ENCODE measurements at places on chromosomes 1 and 21.
A peak's percentile ranks its signal among the peaks of the same experiment; 100 is the strongest.

DNA sequence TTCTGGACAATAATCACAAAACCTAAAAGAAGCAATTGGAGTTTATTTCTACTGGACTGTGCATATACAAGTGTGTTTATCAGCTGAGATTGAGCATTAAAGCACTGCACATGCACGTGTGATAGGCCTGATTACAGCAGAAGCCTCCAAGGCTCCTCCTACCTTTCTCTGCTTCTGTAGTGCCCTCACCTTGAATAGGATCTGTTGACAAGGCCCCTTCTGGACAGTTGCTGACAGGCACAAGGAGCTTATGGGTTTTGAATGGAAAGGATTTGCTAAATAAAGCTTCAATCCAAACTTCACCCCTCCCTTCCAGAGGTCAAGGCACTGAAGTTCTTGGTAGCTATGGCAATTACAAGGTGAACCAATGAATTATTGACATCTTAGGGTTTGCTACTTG lies 7.9 kb upstream of the SGIP1 start:
- no peak for DNase-seq

DNA sequence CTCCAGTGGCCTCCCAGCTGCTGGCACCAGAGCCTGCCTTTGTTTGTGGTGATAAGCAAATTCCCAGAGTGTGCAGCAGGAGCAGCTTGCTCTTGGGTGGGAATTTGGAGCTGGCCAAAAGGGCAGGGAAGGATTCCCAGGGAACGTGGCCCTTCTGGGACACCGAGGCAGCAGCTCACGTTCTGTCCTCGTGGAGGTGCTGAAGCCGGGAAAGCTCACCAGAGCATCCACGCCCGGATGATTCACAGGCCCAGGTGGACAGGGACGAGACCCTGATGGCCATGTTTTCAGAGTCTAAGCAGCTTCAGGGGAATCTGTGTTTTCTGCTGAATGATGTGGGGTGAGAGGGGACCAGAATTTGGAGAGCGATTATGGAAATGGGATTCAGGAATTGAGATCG lies 19.1 kb upstream of the KLHDC7A start:
- DNase-seq = no peak

GRCh38 chr1:36494971-36495370 lies 12.3 kb upstream of the CSF3R start:
- no peak for DNase-seq

- DNase-seq = no peak
Observed at GRCh38 chr21:38756746-38757145, 49.0 kb upstream of the ETS2 start.

DNA sequence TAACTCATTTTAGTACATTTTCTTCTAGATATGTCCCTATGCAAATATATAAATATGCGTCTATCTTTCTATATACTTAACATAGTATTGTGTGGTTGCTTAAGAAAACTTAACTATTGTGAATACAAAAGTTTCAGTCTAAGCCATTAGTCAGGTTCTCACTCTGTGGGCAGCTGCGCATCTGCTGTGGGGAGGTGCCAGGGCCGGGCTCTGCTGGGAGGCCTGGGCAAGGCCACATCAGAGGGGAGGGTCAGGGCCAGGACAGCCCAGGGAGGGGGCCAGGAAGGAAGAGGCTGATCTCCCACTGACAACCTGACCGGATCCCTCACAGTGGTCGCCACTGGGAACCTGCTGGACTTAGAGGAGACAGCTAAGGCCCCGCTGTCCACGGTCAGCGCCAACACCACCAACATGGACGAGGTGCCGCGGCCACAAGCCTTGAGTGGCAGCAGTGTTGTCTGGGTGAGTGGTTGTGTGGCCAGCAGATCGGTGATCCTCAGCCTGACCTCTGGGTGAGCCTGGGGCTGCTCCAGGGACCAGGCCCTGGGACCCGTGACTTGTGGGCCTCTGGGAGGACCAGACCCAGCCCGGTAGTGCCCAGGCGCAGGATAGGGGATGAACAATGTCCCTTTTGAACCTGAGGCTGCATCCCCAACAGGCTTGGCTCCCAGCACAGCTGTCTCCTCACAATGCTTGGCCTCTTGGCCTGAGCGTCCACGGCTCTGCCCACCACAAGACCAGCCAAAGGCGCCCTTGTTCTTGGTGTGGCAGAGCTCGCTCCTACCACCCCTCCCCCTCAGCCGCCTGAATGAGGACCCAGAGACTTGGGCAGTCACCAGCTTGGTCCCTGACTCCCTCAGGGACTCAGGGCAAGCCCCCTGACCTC lies 20.2 kb downstream of the LDLRAP1 start:
- no peak for DNase-seq

DNA sequence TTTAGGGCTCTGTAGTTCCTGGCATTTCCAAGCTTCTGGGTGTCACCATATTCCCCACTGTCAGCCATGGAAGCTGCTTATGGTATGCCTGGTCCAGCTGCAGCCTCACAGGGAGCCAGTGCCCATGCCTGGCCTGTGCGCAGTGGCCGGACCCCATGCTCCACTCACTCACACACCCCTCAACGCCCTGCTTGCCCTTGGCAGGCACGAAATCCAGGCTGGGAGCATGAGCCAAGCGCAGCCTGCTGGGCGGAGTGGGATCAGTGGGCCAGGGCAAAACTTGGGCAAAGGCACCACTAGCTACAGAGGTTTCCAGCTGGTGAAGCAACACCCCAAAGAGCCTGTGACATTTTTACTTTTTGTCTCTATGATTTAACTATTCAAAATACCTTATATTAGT lies 520.4 kb downstream of the RWDD3 start:
- DNase-seq = no peak

DNA sequence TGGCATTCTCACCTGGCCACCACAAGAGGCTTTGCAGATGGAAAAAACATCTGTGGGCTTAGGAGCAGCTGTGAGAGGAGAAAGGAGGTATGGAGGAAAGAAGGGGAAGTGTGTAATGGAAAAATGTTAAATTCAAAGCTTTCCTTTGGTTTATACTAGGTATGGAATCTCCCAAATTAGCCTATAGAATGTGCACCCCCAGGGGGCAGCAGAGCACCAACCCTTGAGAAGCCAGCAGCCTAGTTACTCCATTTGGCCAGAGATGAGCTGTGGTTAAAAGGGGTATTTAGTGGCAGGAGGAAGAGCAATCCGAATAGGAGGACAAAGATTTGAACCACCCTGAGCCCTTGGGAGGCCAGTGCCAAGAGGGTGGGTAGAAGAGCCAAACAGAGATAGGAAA lies 97.5 kb upstream of the CTTNBP2NL start:
- peak; percentile 52 for DNase-seq

DNA sequence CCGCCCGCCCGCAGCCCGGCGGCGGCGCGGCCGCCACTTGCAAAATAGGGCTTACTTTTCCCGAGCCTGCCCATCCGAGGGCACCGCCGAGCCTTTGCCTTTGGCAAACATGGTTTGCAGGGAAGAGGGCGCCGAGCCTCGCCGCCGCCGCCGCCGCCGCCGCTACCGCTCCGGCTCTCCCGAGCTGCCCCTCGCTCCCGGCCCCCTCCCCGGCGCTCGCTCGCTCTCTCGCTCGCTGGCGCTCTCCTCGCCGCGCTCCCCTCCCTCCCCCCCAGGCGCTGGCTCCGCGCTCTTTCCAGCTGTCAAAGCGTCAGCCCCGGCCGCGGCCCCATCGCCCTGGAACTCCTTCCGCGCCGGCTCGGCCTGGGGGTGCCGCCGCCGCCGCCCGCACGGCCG lies 298 bp downstream of the SSBP3 start:
- no peak for DNase-seq

GRCh38 chr1:45765999-45766792 lies 15.7 kb upstream of the IPP start:
- no peak for DNase-seq

- DNase-seq = no peak
Observed at GRCh38 chr1:207815913-207816291, 64.0 kb downstream of the CD46 start.

DNA sequence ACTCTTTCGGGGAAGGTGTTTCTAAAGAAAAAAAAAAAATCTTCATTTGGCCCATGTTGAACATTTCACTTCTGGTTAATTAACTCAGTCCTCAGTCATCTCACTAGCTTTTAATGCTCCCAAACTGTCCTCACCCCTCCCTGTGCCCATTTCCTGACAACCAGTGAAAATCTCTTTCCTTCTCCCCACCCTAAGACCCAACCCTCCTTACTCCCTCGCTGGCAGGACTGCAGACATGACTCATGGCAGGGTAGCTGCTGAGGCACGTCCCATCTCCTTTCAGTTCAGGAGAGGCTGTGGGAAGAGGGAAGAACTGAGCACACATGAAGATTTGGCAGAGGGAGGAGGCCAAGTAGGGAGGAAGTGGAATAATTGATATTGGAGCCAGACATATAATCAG lies 12.6 kb downstream of the PKP1 start:
- no peak for DNase-seq

- no peak for DNase-seq
Observed at GRCh38 chr1:6301526-6301925, 40.6 kb upstream of the GPR153 start.

GRCh38 chr1:245110406-245110805 lies 44.4 kb upstream of the KIF26B start:
- no peak for DNase-seq

GRCh38 chr21:46056450-46056903 lies 41.4 kb upstream of the COL6A2 start:
- DNase-seq = no peak

- DNase-seq = no peak
Observed at GRCh38 chr1:8365661-8366362, 47.9 kb downstream of the SLC45A1 start.

GRCh38 chr1:160200786-160201185 lies 4.4 kb upstream of the PEA15 start:
- no peak for DNase-seq

GRCh38 chr1:5776035-5776550 lies 216.1 kb downstream of the NPHP4 start:
- no peak for DNase-seq

DNA sequence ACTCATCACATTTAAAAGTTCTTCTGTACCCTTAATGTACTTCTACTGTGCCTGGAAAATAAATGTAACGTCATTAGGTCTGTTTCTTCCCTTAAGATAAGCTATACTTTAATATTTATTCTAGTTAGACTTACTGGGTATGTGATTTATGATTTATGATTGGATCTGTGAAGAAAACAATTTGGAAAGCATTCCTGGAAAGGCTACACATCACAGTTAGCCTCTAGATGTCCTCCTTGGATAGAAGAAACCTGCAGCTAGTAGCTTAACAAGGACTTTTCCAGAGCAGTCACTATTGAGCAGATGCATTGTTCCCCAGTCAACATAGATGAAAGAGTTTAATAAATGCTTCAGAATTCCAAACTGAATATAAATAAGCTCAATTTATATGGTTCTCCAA lies 22.2 kb upstream of the ABL2 start:
- DNase-seq = no peak

- no peak for DNase-seq
Observed at GRCh38 chr1:238001818-238002217, 111.1 kb upstream of the ZP4 start.

DNA sequence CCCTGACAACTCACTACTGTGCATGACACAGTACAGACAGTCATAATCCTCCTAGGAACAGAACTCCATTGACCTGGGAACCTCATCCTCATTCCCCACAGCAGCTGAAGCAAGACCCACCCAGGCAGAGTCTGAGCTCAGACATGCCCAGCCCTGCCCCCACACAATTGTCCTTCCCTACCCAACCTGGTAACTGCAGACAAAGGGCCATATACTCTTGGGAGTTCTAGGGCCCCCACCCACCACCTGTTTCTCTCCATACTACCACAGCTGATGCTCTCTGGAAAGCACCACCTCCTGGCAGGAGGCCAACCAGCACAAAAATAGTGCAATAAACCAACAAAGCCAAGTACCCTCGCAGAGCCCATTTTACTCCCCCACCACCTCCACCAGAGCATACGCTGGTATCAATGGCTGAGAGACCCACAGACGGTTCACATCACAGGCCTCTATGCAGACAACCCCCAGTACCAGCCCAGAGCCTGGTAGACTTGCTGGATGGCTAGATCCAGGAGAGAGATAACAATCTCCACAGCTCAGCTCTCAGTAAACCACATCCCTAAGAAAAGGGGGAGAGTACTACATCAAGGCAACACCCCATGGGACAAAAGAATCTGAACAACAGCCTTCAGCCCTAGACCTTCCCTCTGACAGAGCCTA lies 159.7 kb upstream of the CXADR start:
- DNase-seq = no peak

DNA sequence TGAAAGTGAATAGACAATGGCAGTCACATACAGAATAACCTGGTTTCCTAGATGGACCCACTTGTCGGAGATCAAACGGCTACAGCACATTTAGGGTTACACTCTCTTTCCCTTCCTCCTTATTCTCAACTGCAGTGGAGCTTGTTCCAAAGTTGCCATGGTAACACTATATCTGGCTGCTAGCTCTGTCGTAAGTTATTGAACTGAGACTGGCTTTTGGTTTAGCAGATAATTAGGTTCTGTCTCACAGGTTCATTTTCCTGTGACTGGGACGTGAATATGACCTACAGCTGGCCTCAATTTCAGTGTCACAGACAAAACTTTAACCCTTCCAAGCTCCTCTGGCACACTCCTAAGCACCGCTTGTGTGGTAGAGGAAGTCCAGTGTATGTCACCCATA lies 875.8 kb downstream of the USP25 start:
- DNase-seq = no peak

DNA sequence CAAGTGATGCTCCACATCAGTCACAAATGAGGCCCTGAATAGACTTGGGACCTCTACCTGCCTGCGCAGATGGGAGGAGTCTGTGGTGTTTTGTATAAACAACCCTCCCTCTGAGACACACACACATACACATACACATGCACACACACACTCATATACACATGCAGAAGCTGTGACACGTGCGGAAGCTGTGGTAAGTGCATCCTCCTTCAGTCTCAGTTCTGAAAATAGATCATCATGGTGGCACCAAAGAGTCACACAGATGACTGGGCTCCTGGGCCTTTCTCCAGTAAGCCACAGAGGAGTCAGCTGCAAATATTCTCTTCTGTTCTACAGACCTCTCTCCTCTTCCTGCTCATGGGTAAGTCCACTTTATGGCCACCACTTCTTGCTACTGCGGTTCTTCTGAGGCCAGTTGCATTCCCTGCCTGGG lies at the start of gene LY9:
LY9 (plus strand) TSS at position 224 of the 433 bp plus-strand sequence; CDS start at position 238, 14 bp downstream.
- no peak for DNase-seq

GRCh38 chr1:220784751-220785150 lies 2.0 kb upstream of the MTARC1 start:
- DNase-seq = no peak

DNA sequence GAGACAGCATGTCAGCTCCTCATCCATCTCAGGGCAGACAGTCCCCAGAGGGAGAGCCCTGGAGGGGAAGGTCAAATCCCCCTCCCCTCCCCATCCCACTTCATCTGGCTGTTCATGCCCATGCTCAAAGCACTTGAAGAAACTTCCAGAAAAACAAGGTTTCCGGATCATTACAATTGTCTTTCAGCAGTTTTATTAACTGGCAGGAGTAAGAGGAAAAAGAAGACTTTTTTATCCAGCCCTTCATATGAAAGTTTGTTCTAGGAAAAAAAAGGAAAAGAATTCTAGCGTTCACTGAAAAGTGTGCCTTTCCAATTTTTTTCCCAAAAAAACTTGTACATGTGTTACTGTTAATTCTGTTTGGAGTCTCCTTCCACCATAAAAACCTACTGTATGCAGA lies 145.7 kb upstream of the TIAM1 start:
- no peak for DNase-seq

Data from iPS DF 6.9 (cell line).